ENCODE measurements at places on chromosomes 5 and 9. TPM values are rescaled to one million over a fixed set of nuclear protein-coding genes. Genes with fewer than 3 reads are reported as not detected.

HINT1 gene
- total RNA-seq = 232 TPM

LCN9 gene
- not detected for total RNA-seq

DNA sequence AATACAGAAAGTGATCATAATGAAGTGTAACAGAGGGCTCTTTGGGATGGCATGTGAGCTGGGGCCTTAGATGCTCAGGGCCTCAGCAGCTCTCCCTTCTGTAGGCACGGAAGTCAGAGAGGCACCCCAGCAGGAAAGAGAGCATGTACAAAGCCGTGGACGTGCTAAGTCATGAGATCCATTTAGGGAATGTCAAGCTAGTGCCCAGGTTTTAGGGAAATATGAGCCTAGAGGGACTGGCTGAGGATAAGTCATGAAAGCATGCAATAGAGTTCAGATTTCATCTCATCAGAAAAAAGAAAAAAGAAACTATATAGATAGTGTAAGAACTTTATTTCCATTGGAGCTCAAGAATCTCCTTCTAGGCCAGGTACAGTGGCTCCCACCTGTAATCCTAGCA, 379.5 kb upstream of the KLF4 start:
- H3K27ac ChIP-seq = no peak overlapping the region
- no peak overlapping the region for H3K4me3 ChIP-seq
- no peaks in the 10 kb centered on the region for H3K4me1 ChIP-seq
- no peaks in the 10 kb centered on the region for H3K36me3 ChIP-seq

DAP gene
- total RNA-seq = 141 TPM

- no peak overlapping the region for H3K4me3 ChIP-seq
- H3K27ac ChIP-seq = no peak overlapping the region
- peaks cover 51% of the 10 kb centered on the region for H3K27me3 ChIP-seq
- H3K36me3 ChIP-seq = no peaks in the 10 kb centered on the region
- no peaks in the 10 kb centered on the region for H3K4me1 ChIP-seq
Observed at GRCh38 chr9:975740-976257, 656 bp upstream of the DMRT3 start.

- no peaks in the 10 kb centered on the region for H3K27me3 ChIP-seq
Observed at GRCh38 chr5:123865641-123866040, 353.7 kb downstream of the CSNK1G3 start.

DNA sequence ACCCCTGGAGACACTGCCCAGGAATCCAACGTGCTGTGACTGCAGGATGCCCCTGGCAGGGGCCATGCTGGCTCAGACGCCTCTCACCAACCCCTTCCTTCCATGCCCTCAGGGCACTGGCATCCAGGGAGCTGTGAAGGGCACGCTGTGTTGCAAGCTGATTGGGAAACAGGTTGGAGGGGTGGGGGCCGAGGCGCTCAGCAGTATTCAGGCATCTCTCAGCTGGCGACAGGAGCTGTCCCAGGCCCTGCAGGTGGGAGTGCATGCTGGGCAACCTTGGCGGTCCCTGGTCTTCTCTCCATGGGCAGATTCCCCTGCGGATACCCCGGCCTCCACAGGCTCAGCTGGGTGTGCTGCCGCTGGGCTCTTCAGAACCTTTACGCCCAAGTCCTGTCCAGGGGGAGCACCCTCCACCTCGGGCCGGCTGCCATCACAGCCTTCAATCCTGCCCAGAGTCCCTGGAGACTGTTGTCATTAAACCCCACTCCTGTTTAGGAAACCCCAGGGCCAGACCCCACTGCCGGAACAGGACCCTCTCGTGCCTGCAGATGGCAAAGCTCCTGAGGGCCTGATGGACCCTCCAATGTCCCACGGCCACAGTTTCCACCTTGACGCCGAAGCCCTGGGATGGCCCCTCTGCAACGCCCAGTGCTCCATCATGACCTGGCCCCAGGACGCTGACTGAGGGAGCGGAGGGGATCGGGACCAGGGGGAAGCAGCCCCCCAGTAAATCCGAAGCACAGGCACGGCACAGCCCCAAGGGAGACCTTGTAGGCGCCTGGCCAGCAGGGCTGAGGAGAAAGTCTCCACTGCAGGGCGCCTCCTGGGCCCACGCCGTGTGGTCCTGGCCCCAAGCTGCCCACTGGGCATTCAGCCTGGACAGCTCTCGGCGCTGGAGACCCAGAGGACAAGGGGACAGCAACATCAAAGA, 9.3 kb downstream of the TPPP start:
- no peak overlapping the region for H3K4me3 ChIP-seq
- DNase-seq = no peak
- H3K36me3 ChIP-seq = no peaks in the 10 kb centered on the region
- H3K27ac ChIP-seq = no peak overlapping the region
- H3K4me1 ChIP-seq = no peaks in the 10 kb centered on the region
- peaks cover 8% of the 10 kb centered on the region for H3K27me3 ChIP-seq

DNA sequence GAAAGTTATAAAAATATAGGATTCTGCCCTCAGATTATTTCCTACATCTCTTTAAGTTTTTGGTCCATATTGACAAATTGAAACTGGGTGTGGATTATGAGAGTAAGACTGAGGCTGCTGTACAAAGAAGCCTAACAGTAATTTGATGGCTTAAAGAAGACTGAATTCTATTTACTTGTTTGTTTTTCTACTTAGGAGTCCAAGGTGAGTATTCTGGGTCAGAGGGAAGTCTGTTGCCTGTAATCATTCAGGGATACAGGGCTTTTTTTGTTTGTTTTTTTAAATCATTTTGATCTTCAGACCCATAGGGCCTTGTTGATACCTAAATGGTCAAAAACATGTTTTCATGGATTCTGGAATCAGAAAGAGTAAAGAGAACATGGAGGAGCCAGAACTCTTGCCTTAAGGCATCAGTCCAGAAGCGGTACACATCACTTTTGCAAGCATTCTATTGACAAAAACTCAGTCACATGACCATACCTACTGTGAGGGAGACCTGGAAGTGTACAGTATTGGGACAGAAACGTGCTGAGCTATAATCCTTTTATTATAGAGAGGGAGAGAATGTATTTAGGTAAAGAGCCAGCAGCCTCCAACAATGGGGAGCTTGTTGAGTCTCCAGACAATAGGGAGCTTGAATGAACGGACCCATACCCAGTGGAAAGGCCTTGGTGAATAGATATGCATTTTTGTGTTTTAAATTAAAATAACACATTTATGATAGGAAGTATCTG, 102.7 kb downstream of the LRRC70 start:
- H3K27me3 ChIP-seq = no peaks in the 10 kb centered on the region
- H3K36me3 ChIP-seq = no peaks in the 10 kb centered on the region
- no peak overlapping the region for H3K27ac ChIP-seq
- H3K4me3 ChIP-seq = no peak overlapping the region
- DNase-seq = no peak
- no peaks in the 10 kb centered on the region for H3K4me1 ChIP-seq

- H3K36me3 ChIP-seq = peaks cover 19% of the 10 kb centered on the region
- H3K27ac ChIP-seq = no peak overlapping the region
- no peaks in the 10 kb centered on the region for H3K27me3 ChIP-seq
- no peak for DNase-seq
Observed at GRCh38 chr9:125446561-125447094, 185.0 kb downstream of the GAPVD1 start.

DNA sequence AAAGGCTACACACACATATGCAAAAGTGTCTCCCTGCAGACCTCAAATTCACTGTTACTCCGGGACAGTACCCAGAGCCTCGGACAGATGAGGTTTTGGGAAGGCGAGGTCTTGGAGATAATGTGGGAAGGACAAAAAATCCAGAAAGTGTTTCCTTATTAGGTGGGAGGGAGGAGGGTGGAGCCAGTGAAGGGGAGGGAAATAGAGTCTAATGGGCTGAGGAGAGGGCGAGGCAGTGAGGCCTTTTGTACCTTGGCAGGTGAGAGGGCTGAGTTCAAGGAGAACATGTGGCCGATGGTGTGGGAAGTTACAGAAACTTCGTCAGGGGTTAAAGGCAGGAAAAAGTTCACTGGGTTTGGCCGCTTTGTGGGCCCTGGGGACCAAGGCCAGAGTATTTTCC, 22.1 kb upstream of the TMEM174 start:
- no peak overlapping the region for H3K27ac ChIP-seq
- no peak overlapping the region for H3K4me3 ChIP-seq
- no peak for DNase-seq
- no peaks in the 10 kb centered on the region for H3K27me3 ChIP-seq
- no peaks in the 10 kb centered on the region for H3K36me3 ChIP-seq

GRCh38 chr5:6497262-6497661, 48.6 kb downstream of the UBE2QL1 start:
- no peaks in the 10 kb centered on the region for H3K36me3 ChIP-seq
- no peak overlapping the region for H3K4me3 ChIP-seq
- no peak overlapping the region for H3K27ac ChIP-seq
- no peak for DNase-seq
- H3K4me1 ChIP-seq = no peaks in the 10 kb centered on the region

GRCh38 chr5:14319102-14319501, 176.0 kb downstream of the TRIO start:
- H3K4me3 ChIP-seq = no peak overlapping the region
- no peak for DNase-seq
- H3K27ac ChIP-seq = peak overlapping the region; percentile 20
- no peaks in the 10 kb centered on the region for H3K4me1 ChIP-seq
- H3K27me3 ChIP-seq = no peaks in the 10 kb centered on the region

DNA sequence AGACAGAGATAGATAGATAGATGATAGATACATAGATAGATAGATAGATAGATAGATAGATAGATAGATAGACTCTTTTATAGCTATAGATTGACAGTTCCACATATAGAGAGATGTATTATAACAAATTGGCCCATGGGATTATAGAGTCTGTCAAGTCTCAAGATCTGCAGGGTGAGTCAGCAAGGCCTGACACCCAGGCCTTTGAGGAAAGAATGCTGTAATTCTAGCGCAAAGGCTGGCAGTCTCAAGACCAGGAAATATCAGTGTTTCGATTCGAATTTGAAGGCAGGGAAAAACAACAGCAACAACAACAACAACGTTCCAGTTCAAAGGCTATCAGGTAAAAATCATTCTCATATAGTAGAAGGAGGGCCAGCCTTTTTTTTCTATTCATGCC, 339.2 kb upstream of the CDH9 start:
- no peaks in the 10 kb centered on the region for H3K36me3 ChIP-seq
- no peaks in the 10 kb centered on the region for H3K27me3 ChIP-seq
- no peaks in the 10 kb centered on the region for H3K4me1 ChIP-seq
- DNase-seq = no peak
- H3K4me3 ChIP-seq = no peak overlapping the region
- H3K27ac ChIP-seq = no peak overlapping the region

PPP3R2 gene
- not detected for total RNA-seq

Data from Calu3 (cell line).